ENCODE measurements at places on chromosomes 3 and 15.

DNA sequence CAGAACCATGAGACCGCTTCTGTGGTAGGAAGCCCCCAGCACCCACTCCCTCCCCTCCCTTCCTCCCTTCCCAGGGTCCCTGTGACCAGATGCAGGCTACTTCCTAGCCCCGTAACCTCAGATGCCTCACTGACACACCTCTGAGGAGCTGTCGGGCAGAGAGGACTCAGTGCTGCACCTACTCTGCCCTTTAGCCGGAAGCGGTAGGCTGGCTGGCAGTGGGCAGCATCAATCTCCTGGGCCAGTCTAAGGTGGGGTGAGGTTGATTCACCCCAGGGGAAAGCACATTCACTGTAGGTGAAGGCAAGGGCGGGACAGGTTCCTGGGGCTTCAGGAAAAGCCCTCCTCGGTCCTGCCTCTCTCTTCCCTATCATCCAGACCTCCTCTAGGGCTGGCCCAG is 19.1 kb downstream of the CSRNP1 start:
- ATAC-seq, result no peak

GRCh38 chr15:39947401-39948197 is 13.7 kb downstream of the EIF2AK4 start:
- no peak for ATAC-seq

DNA sequence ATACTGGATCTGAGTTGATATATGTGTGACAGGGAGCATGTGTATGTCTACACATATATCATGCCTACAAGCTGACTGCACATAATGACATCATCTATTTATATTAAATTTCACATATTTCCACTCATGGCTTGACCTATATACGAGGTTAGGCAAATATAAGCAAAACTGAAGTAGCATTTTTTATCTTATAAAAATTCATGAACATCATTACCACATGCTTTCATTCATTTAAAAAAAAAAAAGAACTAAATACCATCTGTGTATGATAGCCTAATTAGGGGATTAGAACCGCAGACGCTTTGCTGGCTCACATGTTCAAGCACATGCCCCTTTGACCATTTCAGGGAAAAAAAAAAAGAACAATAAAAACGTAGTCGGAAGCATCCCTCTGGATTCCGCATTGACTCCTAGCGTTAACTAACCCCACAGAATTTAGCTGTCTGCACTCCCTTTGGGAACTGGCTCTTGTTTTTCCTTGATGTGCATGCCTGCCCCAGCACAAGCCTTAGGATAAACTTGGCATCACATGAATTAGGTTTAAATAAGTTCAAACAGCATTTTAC is 888.4 kb downstream of the ROBO1 start:
- no peak for ATAC-seq

DNA sequence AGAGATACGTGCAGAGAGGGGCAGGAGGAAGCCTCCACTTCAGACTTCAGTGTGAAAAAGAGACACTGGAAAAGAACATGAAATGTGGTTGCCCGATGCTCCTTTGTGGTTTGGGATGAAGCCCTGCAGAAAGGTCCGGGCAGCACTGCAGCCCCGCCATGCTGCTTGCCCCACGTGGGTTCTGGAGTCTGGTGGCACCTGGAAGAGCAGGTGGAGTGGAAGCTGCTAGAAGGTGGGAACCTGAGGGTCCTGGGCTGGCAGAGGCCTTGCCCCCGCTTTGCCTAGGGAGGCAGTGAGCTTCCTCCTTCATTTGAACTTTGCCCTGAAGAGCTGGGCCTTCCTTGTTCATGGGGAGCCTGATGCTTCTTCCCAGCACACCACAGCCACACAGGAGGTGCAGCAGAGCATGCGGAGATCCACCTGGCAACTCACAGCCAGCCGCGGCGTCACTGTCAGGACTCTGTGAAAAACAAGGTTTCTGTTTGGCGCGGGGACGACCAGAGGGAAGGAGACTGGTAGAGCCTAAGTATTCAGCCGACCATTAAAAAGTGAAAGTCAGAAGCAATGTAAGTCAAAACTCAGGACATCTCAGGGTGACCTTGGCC is 59.0 kb downstream of the APBA2 start:
- ATAC-seq, result no peak

- no peak for ATAC-seq
Measured at GRCh38 chr3:140292684-140293083, 357.7 kb downstream of the CLSTN2 start.

GRCh38 chr3:16807391-16807790 is 77.4 kb upstream of the PLCL2 start:
- no peak for ATAC-seq

GRCh38 chr3:112654979-112655378 is 14.0 kb upstream of the CCDC80 start:
- ATAC-seq, result peak; percentile 18

Data from SK-N-SH treated with all-trans-retinoic acid at 6 μM for 48 hours (cell line).